ENCODE measurements at places on chromosomes 4 and X. TPM values are rescaled to one million over a fixed set of nuclear protein-coding genes. Genes with fewer than 3 reads are reported as not detected.

DNA sequence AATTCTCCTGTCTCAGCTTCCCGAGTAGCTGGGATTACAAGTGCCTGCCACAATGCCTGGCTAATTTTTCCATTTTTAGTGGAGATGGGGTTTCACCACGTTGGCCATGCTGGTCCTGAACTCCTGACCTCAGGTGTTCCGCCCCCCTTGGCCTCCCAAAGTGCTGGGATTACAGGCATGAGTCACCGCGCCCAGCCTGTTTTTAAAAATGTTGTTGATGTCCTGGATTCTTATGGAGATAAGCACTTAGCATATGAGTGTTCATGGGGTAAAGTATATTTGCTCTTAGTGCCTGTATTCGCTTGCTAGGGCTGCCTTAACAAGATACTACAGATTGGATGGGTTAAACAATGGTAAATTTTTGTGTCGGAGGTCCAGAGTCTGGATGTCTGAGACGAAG is 91.7 kb downstream of the CEP44 start:
- no peak overlapping the region for H3K4me3 ChIP-seq
- no peaks in the 10 kb centered on the region for H3K36me3 ChIP-seq
- H3K4me1 ChIP-seq = no peaks in the 10 kb centered on the region
- H3K27ac ChIP-seq = no peak overlapping the region
- no peak for DNase-seq

GRCh38 chr4:85715991-85716737 is 241.2 kb downstream of the ARHGAP24 start:
- H3K27ac ChIP-seq = no peak overlapping the region
- no peak for DNase-seq
- H3K27me3 ChIP-seq = no peaks in the 10 kb centered on the region
- H3K4me3 ChIP-seq = no peak overlapping the region
- peaks cover 5% of the 10 kb centered on the region for H3K4me1 ChIP-seq

DNA sequence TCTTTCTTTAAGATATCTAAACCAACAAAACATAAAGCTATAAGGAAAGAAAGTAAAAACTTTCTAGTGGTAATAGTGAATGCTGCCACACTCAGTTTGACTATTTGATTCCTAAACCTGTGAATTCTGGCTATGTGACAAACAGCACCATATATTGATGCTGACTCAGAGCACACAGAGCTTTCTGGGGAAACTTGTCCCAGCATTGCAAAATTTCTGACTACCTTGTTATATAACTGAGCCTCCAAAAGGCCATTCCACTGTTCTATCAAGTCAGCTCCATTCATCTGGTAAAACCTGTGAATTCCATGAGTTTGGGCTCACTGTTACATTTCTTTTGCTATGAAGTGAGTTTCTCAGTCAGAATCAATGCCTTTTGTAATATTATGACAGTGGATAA is 1229.7 kb downstream of the PCDH18 start:
- no peaks in the 10 kb centered on the region for H3K27me3 ChIP-seq
- no peaks in the 10 kb centered on the region for H3K4me1 ChIP-seq
- no peak for DNase-seq

DNA sequence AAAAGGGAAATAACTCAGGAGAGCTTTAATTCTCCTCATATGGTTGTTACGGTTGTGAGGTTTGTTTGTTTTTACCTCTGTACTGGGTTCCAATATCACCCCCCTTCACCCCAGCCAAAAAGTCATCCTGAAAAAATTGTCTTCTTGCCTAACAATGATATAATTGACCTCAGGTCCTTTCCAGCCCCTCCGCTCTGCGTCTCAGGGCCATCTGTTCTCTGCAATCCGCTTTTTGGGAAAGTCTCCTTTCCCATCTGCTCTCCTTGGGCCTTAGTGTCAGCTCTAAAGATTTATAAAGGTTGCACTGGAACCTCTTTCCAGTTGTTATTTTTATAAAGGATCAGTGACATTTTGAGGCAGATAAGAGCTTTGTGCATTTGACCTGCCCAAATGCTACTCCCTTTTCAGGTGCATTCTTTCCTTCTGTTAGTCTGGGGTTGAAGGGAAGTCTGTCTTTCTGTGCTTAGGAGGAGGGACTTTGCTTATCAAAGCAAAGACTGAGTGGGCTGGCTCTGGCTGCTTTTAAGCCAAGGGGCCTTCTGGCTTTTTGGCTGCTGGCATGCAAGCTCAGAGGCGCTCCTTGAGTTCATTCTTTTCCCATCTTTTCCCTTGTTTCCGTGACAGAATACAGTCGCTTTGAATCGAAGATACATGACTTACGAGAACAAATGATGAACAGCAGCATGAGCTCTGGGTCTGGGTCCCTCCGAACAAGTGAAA is 34.1 kb downstream of the DLG3 start:
- peaks cover 31% of the 10 kb centered on the region for H3K4me1 ChIP-seq
- H3K27me3 ChIP-seq = no peaks in the 10 kb centered on the region
- no peak for DNase-seq
- peak overlapping the region; percentile 50 for H3K27ac ChIP-seq

DNA sequence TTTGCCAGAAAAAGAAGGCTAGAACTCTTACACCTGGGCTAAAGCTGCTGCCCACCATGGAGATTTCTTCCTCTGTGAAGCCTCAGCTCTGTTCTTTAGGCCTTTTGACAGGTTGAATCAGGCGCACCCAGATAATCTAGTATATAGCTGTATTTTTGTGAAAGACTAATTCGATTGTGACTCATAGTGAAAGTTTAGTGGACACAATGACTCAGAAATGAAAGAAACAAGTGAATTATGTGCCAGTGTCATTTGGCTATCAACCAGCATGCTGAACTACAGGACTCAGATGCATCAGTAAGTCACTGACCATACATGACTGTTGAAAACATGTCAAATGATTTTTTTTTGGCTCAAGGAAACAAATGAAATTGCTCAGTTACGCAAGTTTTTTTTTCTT is 425.4 kb downstream of the SLITRK2 start:
- no peaks in the 10 kb centered on the region for H3K36me3 ChIP-seq
- no peak for DNase-seq
- H3K27me3 ChIP-seq = no peaks in the 10 kb centered on the region
- no peak overlapping the region for H3K27ac ChIP-seq

DNA sequence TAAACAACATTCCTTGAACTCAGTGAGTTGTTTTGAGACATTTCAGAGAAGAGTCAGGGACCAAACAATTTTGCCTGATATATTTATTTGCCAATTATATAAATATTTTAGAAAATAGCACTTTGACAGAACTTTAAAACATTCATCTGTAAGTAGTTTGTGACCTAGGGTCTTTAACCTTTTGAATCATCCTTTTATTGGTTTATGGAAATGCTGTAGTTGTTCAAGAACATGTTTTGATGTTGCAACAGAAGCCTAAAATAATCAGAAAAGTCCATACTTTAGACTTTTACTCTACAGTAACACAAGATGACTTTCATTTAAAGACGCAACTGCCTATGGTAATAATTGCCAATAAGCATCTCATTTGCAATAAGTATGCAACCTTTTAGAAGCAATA is 43.0 kb downstream of the CXCL1 start:
- no peaks in the 10 kb centered on the region for H3K36me3 ChIP-seq
- H3K4me3 ChIP-seq = no peak overlapping the region
- DNase-seq = no peak
- no peak overlapping the region for H3K27ac ChIP-seq
- H3K4me1 ChIP-seq = no peaks in the 10 kb centered on the region

DNA sequence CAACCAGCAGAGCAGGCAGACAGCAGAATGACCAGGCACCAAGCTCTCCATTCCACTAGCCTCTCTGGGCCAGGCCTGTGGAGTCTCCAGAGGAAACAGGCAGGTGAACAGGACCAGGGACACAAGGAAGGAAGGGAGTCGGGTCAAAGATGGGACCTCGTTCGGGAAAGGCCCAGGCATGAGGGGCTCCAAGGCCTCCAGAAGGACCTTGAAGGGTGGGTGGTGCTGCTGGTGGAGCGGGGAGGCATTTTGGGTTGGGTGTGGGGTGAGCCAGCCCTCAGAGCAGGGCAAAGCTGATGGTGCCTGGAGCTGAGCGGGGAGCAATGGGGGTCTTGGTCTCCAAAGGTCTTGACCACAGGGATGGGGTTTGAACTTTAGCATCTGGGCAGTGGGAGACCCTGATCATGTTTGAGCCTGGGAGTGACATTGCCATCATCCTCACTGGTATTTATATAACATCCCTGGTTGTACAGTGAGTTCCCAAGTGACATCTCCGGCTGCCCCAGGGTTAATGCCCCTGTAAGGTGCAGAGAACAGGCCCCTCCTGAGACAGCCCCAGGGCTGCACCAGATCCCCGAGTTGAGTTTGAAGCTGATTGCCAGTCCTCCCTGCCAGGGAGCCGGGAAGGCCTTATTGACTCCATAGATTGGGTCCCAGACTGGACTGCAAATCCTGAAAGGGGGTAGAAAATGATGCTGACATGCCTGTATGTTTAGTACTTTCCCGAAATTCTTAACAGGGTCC is 52.7 kb downstream of the PSAPL1 start:
- H3K27me3 ChIP-seq = no peaks in the 10 kb centered on the region
- no peak overlapping the region for H3K27ac ChIP-seq
- no peaks in the 10 kb centered on the region for H3K36me3 ChIP-seq
- DNase-seq = no peak
- peaks cover 8% of the 10 kb centered on the region for H3K4me1 ChIP-seq

DNA sequence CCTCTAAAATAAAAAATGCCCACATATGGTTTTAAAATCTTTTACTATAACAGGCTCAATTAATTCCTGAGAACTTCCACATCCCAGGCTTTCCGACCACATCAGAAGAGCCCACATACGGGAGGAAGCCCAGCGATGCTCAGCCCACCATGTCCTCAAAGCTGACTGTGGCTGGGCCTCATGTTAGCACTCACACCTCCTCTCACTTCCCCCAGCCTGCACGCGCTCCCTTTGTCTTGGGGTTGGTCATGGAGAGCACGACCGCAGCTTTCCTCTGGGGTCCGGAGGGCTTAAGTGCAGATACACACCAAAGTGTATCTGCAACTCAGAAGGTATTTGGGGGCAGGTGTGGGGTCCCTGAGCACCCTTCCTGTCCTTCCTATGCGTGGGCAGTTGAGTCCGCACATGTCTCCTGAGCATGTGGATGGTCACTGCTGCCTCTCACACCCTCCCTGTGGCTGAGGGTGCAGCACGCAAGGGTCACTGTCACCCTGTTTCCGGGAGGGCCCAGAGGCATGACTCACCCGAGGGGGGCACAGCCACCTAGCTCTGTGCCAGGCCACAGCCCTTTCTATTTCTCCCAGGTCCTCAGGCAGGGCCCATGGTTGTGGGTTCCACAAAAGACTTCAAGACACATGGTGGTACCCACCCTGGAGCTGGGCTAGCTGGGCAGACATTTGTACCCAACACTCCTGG is 21.2 kb downstream of the WDR1 start:
- H3K36me3 ChIP-seq = peaks cover 55% of the 10 kb centered on the region
- DNase-seq = no peak
- H3K4me3 ChIP-seq = no peak overlapping the region
- H3K4me1 ChIP-seq = peaks cover 95% of the 10 kb centered on the region

GRCh38 chr4:113145519-113146291 is 96.3 kb downstream of the ANK2 start:
- peaks cover 17% of the 10 kb centered on the region for H3K4me1 ChIP-seq
- DNase-seq = no peak
- peak overlapping the region; percentile 72 for H3K27ac ChIP-seq

GRCh38 chr4:181998398-181999295 is 244.6 kb upstream of the TENM3 start:
- no peak for DNase-seq
- no peak overlapping the region for H3K27ac ChIP-seq
- no peaks in the 10 kb centered on the region for H3K36me3 ChIP-seq
- no peak overlapping the region for H3K4me3 ChIP-seq

DNA sequence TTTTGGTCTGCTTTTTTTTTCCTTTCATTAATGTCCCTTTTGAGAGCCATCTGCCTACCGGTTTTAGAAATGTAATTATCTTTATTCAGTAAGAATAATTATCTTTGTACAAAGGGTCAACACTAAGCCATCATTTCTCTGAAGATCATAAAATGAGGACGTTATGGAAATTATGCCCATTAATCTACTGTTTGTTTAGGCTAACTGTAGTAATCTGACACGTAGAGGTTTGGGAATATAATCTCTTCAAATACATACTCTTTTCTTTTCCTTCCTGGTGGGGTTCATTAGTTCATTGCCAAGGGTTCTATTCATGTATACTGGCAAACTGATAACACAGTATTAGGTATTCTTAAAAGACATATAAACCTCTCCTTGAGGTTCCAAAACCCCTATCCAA is 3.8 kb upstream of the HSD17B13 start:
- no peak for DNase-seq
- no peaks in the 10 kb centered on the region for H3K27me3 ChIP-seq
- no peak overlapping the region for H3K4me3 ChIP-seq
- no peak overlapping the region for H3K27ac ChIP-seq
- H3K36me3 ChIP-seq = no peaks in the 10 kb centered on the region

- peaks cover 36% of the 10 kb centered on the region for H3K4me1 ChIP-seq
- H3K4me3 ChIP-seq = no peak overlapping the region
- H3K27me3 ChIP-seq = no peaks in the 10 kb centered on the region
Observed at GRCh38 chr4:76977736-76978350, 28.3 kb downstream of the SEPTIN11 start.

DNA sequence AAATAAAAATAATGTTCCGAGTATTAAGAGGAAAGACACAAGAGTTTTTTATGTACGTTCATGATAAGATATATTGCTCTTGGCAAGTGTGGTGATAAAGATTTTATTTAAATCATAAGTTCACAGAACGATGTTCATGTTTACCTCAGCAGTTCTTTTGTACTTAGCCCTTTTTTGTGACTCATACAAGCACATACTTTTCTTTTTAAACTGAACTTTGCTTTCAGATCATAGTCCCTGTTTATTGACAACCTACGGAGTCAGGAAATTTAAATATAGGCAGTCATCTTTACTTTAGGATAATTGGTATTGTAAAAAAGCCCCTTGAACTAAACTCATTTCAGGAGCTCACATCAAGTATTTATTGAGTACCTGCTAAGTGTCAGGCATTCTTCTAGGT is 1.3 kb upstream of the CTSO start:
- H3K4me3 ChIP-seq = no peak overlapping the region
- no peaks in the 10 kb centered on the region for H3K27me3 ChIP-seq
- H3K4me1 ChIP-seq = peaks cover 16% of the 10 kb centered on the region
- no peaks in the 10 kb centered on the region for H3K36me3 ChIP-seq
- no peak overlapping the region for H3K27ac ChIP-seq

DNA sequence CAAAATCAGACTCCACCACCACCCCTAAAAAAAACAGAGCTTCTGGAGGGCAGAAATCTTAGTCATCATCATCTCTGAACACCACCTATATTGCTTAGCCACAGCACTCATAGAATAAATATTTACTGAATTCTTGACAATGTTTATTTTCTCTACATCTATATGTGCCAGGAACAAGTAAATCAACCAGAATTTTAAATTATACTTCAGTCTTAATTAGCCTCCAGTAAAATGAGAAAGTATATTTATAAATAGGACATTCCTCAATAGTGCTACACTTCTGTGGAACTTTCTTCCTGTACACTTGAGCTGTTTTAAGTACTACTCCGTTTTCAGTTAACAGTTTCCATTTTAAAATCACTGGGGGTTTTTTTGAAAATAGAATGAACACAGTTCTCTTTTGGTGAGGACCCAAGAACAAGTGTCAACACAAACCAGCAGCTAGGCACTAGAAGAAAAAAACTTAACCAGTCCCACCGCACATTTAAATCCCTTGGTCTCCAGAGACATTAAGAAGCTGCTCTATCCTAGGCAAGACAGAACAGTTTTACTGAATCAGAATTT is 25.5 kb downstream of the SMIM14 start:
- no peak overlapping the region for H3K27ac ChIP-seq
- H3K27me3 ChIP-seq = no peaks in the 10 kb centered on the region
- H3K4me1 ChIP-seq = peaks cover 13% of the 10 kb centered on the region
- no peaks in the 10 kb centered on the region for H3K36me3 ChIP-seq
- no peak overlapping the region for H3K4me3 ChIP-seq
- no peak for DNase-seq

CFI gene
- total RNA-seq = 15.0 TPM

MTNR1A gene
- not detected for total RNA-seq

UBE2A gene
- total RNA-seq = 35.8 TPM

RHOXF1 gene
- total RNA-seq = not detected

BRS3 gene
- not detected for total RNA-seq

GAGE1 gene
- not detected for total RNA-seq

TGIF2LX gene
- not detected for total RNA-seq

ANXA5 gene
- total RNA-seq = 197 TPM
